ENCODE measurements at places on chromosomes 2 and 18.

DNA sequence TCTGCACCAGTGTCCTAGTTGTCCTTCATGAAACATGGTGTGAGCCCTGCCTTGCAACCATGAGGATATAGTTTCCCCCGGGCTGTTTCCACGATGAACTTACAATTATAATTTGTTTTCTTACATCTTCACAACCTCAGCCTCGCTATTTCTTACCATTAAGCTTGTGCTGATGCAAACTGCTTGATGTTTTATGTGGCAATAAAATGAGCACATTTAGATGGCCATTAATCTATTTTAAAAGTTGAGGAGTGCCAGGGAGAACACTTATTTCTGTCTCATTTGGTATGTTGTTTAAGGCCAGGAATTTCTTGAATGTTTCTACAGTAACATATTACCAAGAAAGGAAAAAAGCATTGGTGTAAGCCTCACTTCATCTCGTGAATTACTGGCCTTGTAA is 214.5 kb upstream of the SLC8A1 start:
- DNase-seq: no peak

GRCh38 chr2:75200140-75201096 is 1.1 kb upstream of the TACR1 start:
- peak; percentile 68 for DNase-seq

DNA sequence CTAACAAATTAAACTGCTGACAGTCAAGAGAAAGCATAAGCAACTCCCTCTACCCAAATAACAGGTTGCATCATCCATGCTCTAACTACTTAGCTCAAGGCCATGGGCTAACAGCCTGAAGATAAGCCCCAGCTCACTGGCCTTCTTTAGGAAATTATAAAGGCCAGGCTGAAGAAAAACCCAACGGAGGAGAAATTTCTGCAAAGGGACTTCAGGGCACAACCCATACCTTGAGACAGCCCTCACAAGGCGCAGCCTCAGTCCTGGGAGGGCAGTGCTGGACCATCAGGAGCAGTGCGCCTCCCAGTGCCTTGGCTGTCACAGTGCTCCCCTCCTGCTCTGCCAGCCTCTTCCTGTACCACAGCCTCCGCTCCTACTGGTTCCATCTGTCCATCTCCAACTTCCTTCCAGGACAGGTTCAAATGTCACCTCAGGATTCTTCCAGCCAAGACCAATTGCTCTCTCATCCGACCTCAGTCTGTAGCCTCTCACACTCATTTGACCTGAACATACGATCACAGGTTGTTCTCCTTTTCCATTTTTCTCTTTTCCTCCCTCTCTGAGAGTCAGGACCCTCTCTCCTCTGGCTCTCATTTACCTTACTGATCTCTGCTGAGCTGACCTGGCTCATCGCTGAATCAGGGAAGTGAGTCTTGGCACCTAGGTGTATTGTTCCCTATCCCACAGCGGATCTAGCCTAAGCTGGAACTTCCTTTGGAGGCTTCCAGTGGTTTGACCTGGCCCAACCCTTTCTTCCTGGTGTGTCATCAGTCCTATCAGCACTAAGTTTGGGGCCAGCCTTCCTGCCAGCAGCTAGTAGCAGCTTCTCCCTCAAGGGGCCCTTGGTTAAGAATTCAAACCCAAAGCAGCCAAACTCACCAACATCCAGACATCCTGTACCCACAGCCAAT is 1.9 kb downstream of the MCFD2 start:
- DNase-seq: no peak

GRCh38 chr2:187851955-187852561 is 297.8 kb upstream of the TFPI start:
- no peak for DNase-seq

DNA sequence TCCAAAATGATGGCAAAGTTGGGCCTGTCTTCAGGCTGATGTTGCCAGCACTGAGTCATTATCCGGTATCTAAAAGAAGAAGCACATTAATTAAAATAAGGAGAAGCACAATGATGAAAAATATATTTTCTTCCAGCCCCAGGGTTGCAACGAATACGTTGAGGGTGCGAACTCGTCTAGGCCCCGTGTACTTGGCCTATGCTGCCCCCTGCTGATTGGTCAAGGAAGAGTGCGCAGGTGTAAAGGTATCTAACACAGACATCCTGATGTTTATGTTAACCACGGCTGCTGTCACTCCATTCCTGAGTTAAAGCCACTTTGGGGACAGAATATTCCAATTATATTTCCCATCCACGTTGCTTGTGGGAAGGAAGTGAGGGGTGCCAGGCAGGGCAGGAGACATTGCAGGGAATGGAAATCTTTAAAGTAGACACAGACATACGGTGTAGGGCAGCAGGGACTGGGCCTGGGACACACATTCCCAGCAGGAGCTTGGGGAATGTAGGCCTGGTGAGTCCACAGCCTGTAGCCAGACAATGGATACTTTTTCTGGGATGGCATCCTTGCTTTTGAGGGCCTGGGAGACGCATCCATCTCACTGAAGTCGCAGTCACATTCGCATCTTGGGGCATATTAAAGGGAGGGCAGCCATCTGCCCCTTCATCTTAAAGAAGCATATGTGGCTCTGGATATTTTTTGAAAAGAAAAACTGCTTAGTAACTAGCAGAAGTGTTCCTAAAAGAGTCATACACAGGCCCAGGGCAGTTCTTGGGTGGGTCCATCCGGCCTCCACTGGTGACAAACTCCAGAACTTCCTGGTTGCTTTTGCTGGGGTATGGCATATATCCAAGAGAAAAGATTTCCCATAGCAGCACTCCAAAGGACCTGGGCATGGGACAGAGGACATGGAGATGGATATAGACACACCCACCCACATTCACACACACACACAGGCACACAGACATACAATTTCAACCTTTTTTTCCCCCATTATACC is 81.9 kb downstream of the CLIP4 start:
- no peak for DNase-seq
